ENCODE measurements at places on chromosomes 3 and 15. TPM values are rescaled to one million over a fixed set of nuclear protein-coding genes. Genes with fewer than 3 reads are reported as not detected.

The GP9 gene
- not detected for total RNA-seq

- no peaks in the 10 kb centered on the region for H3K27me3 ChIP-seq
- no peak overlapping the region for H3K27ac ChIP-seq
- H3K4me3 ChIP-seq: no peak overlapping the region
- H3K4me1 ChIP-seq: peaks cover 2% of the 10 kb centered on the region
These were observed 856 bp downstream of the TMEM40 start for GRCh38 chr3:12758025-12758781.

DNA sequence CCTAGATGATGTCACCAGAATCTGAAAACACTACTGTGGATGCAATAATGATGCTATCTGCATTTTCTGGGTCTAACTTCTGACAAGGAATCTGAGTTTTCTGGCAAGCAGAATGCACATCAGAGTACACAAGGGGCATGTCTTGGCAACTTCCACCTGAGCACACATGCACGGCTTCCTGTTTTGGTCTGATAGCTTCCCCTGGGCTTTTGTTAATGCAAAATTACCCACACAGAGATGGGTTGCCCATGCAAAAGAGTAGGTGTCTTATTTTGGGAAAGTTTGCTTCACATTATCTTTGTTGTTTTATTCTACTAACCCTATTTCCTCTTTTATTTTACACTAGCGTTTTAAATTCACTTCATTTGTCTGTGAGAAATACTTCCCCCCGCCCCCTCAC, 74.2 kb upstream of the SATB1 start:
- H3K27ac ChIP-seq: no peak overlapping the region
- no peak overlapping the region for H3K4me3 ChIP-seq
- no peaks in the 10 kb centered on the region for H3K4me1 ChIP-seq

The CDHR4 gene
- not detected for total RNA-seq

DNA sequence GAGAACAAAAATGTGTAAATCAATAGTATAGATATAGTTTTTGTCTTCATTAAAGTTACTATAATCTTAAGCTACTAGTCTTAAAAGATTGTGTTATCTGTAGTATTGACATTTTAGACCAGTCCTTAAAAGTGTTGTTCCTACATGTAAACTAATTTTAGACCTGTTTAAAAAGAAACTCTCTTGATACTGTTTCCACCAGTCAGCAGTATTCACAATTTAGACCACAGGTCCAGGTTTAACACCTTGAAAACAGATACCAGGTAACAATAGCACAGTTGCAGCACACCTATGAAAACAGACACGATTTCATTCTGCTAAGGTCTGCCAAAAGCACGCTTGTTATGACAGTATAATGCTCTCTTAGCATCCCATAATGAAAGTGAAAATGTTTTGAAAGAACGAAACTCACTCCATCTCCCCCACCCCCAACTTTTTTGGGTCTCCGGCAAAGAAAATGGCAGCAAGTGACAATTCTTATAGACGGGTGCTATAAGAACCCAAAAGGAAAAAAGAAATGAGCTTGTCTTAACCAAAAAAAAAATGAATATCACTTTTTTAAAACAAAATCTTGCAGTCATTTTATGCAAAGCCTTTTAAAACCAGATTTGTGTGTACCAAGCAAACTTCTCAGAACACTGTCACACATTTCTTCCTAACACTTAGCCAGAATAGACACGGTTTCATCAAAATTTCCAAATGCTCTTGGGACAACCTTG, 1.6 kb downstream of the EIF4E3 start:
- H3K36me3 ChIP-seq: no peaks in the 10 kb centered on the region
- H3K4me3 ChIP-seq: no peak overlapping the region
- no peaks in the 10 kb centered on the region for H3K27me3 ChIP-seq
- no peak for DNase-seq

The MFGE8 gene
- 149 TPM for total RNA-seq

The HYPK gene
- total RNA-seq: 18.9 TPM

The MUC20 gene
- not detected for total RNA-seq

DNA sequence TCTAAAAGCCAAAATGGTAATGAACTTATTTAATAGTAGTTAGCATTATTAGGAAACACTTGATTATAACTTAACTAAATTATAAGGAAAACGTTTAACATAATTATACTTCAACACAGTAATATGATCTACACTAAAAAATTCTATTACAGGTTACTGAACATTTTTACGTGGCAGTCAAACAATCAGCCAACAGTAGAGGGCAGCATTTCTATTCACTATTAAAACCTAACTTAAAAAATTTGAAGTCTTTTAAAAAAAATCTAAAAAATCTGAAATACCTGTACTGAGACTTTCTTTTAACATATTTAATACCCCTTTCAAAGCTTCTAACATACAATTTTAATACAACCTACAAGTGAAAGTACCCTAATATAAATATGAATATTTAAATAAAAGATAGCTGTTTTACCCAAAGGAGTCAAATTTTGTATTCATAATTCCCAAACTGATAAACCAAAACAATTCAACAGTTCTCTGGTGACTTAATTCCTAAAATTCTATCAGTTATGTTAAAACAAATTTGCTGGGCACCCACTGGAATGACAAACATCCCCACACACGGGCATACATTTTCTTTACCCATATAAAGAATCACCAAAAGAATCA, 41.5 kb downstream of the DLG1 start:
- peaks cover 10% of the 10 kb centered on the region for H3K4me1 ChIP-seq
- DNase-seq: peak; percentile 35
- no peak overlapping the region for H3K4me3 ChIP-seq
- no peak overlapping the region for H3K27ac ChIP-seq

- no peaks in the 10 kb centered on the region for H3K27me3 ChIP-seq
- DNase-seq: no peak
- H3K4me1 ChIP-seq: no peaks in the 10 kb centered on the region
- no peak overlapping the region for H3K4me3 ChIP-seq
- no peak overlapping the region for H3K27ac ChIP-seq
- no peaks in the 10 kb centered on the region for H3K36me3 ChIP-seq
These were observed 154.2 kb upstream of the TNIK start for GRCh38 chr3:171614318-171614921.

The CLSTN2 gene
- total RNA-seq: 0.05 TPM

GRCh38 chr15:51090753-51091152, 4.0 kb downstream of the TNFAIP8L3 start:
- DNase-seq: no peak
- no peak overlapping the region for H3K4me3 ChIP-seq
- H3K27ac ChIP-seq: no peak overlapping the region
- H3K36me3 ChIP-seq: no peaks in the 10 kb centered on the region

- peaks cover 7% of the 10 kb centered on the region for H3K36me3 ChIP-seq
- no peak overlapping the region for H3K4me3 ChIP-seq
- H3K4me1 ChIP-seq: no peaks in the 10 kb centered on the region
- no peak for DNase-seq
These were observed 26.9 kb downstream of the RNF13 start for GRCh38 chr3:149839896-149840295.

DNA sequence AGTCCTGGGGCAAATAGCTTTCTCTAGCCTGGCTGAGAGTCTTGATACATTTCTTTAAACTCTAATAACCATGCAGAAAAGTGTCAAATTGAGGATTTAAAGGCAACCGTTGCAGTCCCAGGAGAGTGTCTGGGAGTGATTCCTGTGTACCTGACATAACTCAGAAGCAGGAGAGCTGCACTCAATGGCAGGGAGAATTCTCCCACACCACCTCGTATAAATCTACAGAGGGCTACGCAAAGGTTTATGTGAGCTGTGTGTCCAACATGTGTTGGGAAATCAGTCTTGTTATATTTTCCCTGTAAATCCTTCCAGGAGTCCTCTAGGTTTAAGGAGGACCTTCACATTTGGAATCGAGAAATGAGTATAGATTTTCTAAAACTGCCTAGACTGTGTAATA, 192.6 kb downstream of the WDR72 start:
- no peaks in the 10 kb centered on the region for H3K27me3 ChIP-seq
- no peak overlapping the region for H3K4me3 ChIP-seq
- no peaks in the 10 kb centered on the region for H3K36me3 ChIP-seq
- DNase-seq: no peak
- no peaks in the 10 kb centered on the region for H3K4me1 ChIP-seq

GRCh38 chr15:81182756-81183438, 13.8 kb upstream of the IL16 start:
- H3K4me3 ChIP-seq: no peak overlapping the region
- DNase-seq: no peak
- H3K27ac ChIP-seq: no peak overlapping the region
- no peaks in the 10 kb centered on the region for H3K27me3 ChIP-seq
- no peaks in the 10 kb centered on the region for H3K4me1 ChIP-seq
- no peaks in the 10 kb centered on the region for H3K36me3 ChIP-seq

The IGF1R gene
- 7.8 TPM for total RNA-seq

GRCh38 chr15:66657185-66658020, 44.6 kb upstream of the SMAD6 start:
- peak overlapping the region; percentile 63 for H3K27ac ChIP-seq
- H3K4me3 ChIP-seq: no peak overlapping the region
- H3K36me3 ChIP-seq: no peaks in the 10 kb centered on the region
- peaks cover 16% of the 10 kb centered on the region for H3K4me1 ChIP-seq

DNA sequence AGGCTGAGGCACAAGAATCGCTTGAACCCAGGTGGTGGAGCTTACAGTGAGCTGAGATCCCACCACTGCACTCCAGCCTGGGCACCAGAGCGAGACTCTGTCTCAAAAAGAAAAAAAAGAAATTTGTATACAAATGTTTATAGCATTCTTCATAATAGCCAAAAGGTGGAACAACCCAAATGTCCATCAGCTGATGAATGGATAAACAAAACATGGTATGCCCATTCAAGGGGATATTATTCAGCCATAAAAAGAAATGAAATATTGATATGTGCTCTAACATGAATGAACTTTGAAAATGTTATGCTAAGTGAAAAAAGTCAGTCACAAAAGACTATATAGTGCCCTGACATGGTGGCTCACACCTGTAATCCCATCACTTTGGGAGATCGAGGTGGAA, 11.4 kb downstream of the LHFPL4 start:
- no peaks in the 10 kb centered on the region for H3K36me3 ChIP-seq
- DNase-seq: no peak
- H3K4me1 ChIP-seq: no peaks in the 10 kb centered on the region
- H3K27me3 ChIP-seq: peaks cover 8% of the 10 kb centered on the region

GRCh38 chr3:136380530-136380929, 130.4 kb downstream of the PCCB start:
- no peak overlapping the region for H3K4me3 ChIP-seq
- H3K4me1 ChIP-seq: no peaks in the 10 kb centered on the region
- peaks cover 6% of the 10 kb centered on the region for H3K36me3 ChIP-seq
- H3K27me3 ChIP-seq: no peaks in the 10 kb centered on the region
- DNase-seq: no peak

- no peaks in the 10 kb centered on the region for H3K36me3 ChIP-seq
- H3K27ac ChIP-seq: no peak overlapping the region
- H3K4me3 ChIP-seq: no peak overlapping the region
- DNase-seq: no peak
- H3K4me1 ChIP-seq: no peaks in the 10 kb centered on the region
These were observed 273.5 kb downstream of the FAM43A start for GRCh38 chr3:194959217-194959616.

DNA sequence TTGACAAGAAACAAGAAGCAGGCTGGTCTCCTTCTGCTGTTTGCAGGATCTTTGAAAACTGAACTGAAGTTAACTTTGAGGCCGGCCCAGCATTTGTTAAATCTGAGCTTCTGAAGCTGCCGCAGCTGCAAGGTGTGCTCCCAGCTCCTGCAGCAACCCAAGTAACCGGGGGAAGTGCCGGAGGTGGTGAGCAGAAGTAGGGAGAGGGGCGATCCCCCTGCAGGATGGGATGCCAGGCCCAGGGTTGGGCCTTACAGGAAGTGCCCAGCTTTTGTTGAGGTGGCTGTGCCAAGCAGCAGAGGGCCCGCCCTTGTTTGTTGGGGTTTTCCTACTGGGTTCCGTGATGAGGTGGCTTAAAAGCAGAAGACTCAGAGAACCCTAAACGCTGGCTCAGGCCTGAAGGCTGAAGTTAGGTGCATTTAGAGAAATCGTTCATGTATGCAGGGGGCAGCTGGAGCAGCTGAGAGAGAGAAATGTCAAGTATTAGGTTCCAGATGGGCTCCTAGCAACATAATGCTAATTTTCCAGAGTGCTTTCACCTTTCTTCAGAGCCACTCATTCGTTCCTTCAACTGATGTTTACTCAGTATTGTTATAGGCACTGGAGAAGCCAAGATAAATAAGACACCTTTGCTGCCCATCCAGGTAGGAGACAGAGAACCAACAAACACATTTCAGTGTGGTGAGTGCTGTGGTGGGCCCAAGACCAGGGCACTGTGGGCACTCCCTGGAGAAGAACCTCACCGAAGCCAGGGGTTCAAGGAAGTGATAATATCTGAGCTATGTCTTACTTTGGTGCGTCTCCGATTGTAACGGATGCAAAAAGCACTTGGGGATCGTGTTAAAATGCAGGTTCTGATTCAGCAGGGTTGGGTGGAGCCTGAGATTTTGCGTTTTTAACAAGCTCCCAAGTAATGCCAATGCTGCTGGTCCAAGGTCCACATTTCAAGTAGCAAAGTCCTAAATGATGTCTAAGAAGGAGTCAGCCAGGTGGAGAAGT, 42.2 kb upstream of the PLCL2 start:
- H3K36me3 ChIP-seq: no peaks in the 10 kb centered on the region
- no peaks in the 10 kb centered on the region for H3K4me1 ChIP-seq
- no peak overlapping the region for H3K27ac ChIP-seq

- no peak overlapping the region for H3K27ac ChIP-seq
- no peak overlapping the region for H3K4me3 ChIP-seq
- no peak for DNase-seq
These were observed 145.8 kb upstream of the UBE2E1 start for GRCh38 chr3:23659840-23660430.

The IGDCC3 gene
- total RNA-seq: not detected

- no peaks in the 10 kb centered on the region for H3K27me3 ChIP-seq
- H3K36me3 ChIP-seq: peaks cover 8% of the 10 kb centered on the region
- DNase-seq: no peak
- no peak overlapping the region for H3K4me3 ChIP-seq
- H3K27ac ChIP-seq: no peak overlapping the region
- H3K4me1 ChIP-seq: no peaks in the 10 kb centered on the region
These were observed 101.5 kb upstream of the MYO5C start for GRCh38 chr15:52397118-52397517.

DNA sequence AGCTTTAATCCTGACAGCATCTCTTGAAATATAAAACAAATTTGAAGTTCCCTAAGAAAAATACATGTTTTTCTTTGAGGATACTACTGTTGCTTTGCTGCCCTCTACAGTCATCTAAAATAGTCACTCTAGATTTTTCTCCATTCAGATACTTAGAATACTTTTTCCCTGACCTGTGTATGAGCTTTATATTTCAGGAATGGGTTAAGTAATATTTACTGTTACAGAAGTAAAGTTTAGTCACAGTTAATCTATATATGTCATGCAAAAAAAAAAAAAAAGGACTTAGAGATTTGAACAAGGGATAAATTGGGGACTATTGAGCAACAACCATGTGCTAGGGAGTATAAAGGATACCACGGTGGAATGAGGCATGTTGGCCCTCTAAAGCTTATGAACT, 8.8 kb downstream of the NECTIN3 start:
- no peak overlapping the region for H3K4me3 ChIP-seq
- peak; percentile 40 for DNase-seq
- H3K36me3 ChIP-seq: no peaks in the 10 kb centered on the region
- peaks cover 17% of the 10 kb centered on the region for H3K4me1 ChIP-seq
- H3K27me3 ChIP-seq: no peaks in the 10 kb centered on the region

- no peak overlapping the region for H3K27ac ChIP-seq
- H3K4me3 ChIP-seq: no peak overlapping the region
- H3K36me3 ChIP-seq: no peaks in the 10 kb centered on the region
- H3K27me3 ChIP-seq: no peaks in the 10 kb centered on the region
- no peaks in the 10 kb centered on the region for H3K4me1 ChIP-seq
- no peak for DNase-seq
These were observed 40.5 kb upstream of the PDZRN3 start for GRCh38 chr3:73665286-73665685.

The SRGAP3 gene
- 0.78 TPM for total RNA-seq

Data from SJSA1 (cell line).